ENCODE measurements at places on chromosomes 16 and 17. TPM values are rescaled to one million over a fixed set of nuclear protein-coding genes. Genes with fewer than 3 reads are reported as not detected.

ENPP7 gene
- 0.23 TPM for total RNA-seq

CRYM gene
- total RNA-seq, result not detected

ODAD4 gene
- 1.2 TPM for total RNA-seq

CCR7 gene
- 287 TPM for total RNA-seq

KARS1 gene
- total RNA-seq, result 265 TPM
